ENCODE measurements at places on chromosomes 11 and 22.

GRCh38 chr11:66745356-66746235 is 16.6 kb upstream of the SPTBN2 start:
- DNase-seq: peak; percentile 21

- DNase-seq: no peak
Measured at GRCh38 chr11:37459456-37459855, 861.4 kb upstream of the RAG2 start.

GRCh38 chr22:44887941-44888366 is 121.9 kb downstream of the PHF21B start:
- no peak for DNase-seq

DNA sequence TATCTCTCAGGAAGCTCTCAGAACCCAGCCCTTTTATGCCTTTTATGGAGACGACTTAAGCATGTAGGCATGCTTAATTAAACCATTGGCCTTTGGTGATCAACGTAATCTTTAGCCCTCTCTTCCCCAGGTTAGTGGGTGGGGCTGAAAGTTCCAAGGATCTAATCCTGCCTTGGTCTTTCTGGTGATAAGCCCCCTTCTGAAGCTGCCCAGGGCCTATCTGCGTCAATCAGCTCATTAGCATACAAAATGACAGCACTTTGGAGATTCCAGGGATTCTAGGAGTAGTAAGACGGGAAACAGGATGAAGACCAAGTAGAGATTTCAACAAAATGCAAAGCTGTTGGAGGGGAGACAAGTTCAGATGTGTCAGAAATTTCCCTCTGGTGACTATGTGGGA is 3.1 kb downstream of the FAM118A start:
- no peak for DNase-seq

DNA sequence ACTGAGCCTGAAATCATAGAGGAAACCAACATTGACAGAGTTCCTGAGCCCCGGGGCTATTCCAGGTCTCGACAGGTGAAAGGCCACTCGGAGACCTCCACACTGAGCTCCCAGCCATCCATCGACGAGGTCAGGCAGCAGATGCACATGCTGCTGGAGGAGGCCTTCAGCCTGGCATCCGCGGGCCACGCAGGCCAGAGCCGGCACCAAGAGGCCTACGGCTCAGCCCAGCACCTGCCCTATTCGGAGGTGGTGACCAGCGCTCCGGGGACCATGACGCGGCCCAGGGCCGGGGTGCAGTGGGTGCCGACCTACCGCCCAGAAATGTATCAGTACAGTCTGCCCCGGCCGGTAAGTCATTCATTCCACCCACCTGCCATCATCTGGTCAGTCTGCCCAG is 54.9 kb downstream of the C11orf91 start:
- no peak for DNase-seq

DNA sequence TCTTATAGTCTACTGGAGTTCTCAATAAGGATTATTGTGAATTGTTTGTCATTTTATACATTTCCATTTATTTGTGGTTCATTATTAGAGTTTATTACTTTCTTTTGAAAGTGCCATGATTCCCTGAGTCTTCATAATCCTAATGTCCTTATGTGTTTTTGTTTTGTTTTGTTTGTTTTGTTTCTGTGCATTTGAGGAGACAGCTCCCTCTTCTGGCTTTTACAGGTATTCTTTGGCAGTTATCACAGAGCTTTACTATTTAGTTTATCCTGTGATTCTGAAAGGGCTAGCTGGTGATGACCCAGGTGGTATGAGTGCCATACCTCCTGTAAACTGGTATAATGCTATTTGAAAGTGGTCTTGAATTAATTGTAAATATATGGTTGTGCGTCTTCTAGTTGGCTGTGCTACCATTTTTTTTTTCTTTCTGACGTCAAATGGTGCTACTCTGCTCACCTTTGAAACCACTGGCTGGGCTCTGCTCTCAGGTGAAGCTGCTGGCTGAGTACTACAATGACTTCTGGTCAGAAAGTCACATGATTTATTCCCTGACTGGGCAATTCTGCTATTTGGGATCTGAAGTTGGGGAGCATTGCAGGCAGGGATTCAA is 751.2 kb downstream of the JRKL start:
- no peak for DNase-seq

DNA sequence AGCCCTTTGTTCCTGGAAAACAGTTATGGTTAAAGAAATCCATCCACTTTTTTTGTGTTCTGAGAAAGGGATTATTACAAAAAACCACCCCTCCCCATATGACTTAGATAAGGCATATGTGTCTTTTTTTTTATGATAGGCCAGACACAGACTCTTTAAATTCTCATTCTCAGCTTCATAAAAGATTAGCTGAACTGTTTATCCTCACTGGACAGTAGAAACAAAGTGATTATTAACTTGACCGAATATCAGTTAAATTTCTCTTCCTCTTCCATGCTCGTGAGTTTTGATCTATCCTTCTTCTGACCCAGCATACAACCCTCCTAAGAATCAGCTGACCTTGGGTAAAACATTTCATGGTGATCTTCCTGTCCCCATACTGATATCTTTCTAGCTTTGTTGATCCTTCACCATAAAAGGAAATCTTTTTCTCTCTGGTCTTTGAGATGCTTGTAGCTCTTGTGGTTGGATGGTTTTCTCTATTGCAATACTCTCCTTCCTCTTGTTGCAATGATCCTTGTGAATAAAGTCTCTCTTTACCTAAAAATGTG is 26.2 kb downstream of the OR2AG2 start:
- no peak for DNase-seq

- no peak for DNase-seq
Measured at GRCh38 chr22:24105013-24105360, 76.3 kb upstream of the SUSD2 start.

GRCh38 chr22:37454857-37455686 is 27.8 kb upstream of the ELFN2 start:
- DNase-seq: no peak

GRCh38 chr22:19150482-19151328 is 613 bp upstream of the GSC2 start:
- DNase-seq: no peak

DNA sequence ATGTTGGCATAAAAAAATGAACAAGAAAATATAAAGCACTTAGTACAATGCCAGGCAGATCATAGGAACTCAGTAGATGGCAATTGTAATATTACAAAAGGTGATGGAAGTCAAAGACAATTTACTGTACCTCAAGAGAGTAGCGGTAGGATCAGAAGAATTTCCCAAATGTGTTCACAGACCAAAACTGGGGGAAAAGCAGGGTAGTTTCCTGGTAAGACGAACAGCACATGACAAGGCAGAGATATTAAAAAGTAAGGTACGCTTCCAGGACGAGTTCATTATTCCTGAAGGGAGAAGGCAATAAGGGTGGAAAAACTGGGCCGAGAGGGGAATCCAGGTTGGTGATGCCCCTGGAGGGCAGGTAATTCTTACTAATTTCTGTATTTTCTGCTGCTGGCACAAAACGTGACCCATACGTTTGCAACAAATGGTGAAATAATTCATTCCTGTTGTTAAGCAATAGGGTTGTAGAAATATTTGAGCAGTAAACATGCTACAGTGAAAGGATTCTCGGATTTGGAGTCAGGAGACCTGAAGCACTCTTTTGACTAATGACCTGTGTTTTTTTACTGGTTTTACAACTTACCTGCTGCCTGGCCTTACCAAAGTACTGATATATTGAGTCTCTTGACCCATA is 786 bp upstream of the ANKRD42 start:
- DNase-seq: no peak

GRCh38 chr11:83025267-83025704 is 46.4 kb downstream of the RAB30 start:
- DNase-seq: no peak

DNA sequence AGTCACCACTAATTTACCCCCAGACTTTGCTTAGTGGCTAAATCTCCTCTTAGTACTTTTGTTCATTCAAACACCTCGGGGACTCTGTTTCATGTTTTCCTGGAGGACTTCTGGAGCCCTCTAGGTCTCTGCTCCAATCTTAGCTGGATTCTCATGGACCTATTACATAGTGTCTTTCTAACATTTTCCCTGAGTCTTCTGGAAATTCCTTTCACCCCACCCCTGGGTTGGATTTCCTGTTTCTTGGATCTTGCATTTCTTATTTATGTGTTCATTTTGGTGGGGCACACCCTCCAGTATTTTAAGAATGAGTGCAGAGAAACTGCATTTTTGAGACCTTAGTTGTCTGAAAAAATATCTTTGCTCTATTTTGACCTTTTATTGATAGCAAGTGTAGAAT is 220.1 kb downstream of the BLID start:
- DNase-seq: no peak

DNA sequence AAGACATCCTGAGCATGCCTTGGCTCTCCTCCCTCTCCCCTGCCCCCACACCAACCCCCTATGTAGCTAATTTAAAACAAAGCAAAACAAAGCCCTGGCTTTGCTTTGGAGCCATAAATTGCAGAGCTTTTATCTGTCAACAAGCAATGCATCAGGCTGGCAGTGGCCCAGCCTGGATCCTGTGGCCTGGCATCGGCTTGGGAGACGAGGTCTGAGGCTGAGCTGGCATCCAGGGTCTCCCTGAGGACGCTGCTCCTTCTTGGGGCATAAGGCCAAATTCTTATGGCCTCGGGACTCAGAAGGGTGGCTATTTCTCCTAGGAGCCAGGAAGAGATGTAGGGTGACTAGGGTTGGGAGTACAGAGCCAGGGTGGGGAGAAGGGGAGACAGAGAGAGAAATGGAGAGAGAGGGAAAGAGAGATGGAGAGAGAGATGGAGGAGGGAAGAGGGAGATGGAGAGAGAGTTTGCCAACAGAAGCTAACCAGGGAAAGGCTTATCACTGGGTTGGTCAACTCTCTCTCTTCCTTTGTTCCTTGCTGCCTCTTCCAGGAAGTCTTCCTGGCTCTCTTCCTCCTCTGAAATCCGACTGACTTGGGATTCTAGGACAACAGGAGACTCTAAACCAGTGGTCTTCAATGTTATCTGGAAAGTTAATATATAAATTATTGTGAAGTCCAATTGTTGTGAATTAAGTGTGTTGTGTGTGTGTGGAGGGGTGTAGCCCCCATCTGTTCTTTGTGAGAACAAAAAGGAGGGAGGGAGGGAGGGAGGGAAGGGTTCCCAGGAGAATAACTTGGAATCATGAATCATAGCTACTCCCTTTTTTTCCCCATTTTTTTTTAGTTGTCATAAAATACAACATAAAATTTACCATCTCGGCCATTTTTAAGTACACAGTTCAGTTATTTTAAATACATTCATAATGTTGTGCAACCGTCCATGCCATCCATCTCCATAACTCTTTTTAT is 29.1 kb downstream of the TSPAN18 start:
- no peak for DNase-seq

DNA sequence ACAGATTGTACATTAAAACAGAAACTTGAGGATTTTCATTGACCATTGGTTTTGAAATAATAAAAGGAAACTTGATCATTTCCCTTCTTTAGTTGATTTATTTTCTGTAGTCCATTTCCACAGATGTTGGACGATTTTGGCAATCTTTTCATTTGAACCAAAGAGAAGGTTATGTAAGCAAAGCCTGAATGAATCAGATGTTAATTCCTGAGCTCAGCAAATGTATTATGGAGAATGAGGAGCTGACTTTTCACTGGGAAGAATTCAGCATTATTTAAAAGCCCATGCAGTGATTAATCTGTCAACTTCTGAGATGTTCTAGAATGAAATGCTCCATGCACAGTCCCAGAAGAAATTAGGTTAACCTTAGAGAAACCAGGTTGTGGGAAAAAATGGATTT is 29.0 kb downstream of the ELMOD1 start:
- no peak for DNase-seq

DNA sequence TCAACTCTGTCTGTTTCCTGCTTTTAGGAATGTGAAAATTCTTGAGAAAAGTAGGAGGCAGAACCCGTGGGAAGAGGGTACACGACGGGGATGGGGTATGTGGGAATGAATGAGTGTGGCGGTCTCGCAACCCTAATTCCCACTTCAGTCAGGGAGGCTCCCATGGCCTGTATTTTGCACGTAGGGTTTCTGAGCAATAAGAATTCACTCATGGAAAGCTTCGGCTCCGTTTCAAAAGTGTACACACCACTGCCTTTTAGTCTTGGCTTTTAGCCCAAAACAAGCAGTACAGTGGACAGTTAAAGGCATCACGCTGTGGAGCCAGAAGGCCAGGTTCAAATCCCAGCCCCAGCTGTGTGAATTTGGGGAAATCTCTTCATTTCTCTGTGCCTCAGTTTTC is 116.7 kb downstream of the MN1 start:
- no peak for DNase-seq

GRCh38 chr11:114815176-114815575 is 136.8 kb downstream of the NXPE2 start:
- no peak for DNase-seq

- no peak for DNase-seq
Measured at GRCh38 chr11:69377029-69377952, 83.3 kb downstream of the MYEOV start.

DNA sequence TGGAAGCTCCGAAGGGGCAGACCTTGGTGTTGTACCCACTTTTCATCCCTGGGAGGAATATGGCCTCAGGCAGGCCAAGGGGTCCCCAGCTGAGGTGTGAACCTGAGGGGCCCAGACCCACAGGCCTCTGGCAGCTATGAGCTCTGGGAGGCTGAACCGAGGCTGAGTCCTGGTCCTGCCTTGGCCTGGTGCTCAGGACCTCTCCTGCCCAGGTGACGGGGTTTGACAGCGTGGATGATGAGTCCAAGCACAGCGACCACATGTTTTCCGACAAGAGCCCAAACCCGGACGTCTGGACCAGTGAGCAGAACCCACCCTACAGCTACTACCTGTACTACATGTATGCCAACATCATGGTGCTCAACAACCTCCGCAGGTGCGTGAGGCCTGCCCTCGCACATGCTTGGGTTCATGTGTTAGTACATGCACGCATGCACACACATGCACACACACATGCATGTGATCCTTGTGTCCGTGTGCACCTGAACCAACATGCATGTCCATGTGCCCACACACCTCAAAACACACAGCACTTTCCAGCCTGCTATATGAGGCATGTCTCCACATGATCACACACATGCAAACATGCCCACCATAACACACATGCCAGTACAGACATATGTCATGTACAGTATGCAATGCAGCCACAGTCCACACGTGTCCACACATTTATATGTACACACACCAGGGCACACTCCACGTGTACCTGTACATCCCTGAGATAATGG is 40.9 kb downstream of the RNF141 start:
- no peak for DNase-seq

DNA sequence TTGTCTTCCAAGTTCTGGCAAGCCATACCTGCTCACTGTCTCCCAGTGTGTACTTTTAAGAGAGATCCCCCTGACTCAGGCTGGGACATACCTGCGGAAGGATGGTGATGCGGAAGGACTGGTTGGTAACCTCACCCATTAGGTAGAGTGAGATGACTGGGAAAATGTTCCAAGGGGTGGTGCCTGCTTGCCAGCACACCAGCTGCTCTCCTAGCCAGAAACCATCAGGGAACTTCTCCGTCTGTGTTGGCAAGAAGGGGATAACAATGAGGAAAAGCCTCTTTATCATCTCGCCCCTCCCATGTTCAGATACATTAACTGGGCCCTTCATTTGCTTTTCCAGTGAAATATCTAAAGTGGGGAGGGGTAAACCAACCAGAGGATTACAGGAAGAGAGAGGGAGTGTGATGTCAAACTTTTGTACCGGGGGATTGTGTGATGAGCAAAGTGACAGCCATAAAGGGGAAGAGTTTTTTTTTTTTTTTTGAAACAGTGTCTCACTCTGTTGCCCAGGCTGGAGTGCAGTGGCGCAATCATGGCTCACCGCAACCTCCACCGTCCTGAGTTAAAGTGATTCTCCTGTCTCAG is at the start of gene BACE1-AS:
Gene BACE1-AS, plus strand, starts transcription at position 538 of the 588 bp plus-strand sequence.
- DNase-seq: no peak
